IMR-90 (cell line): ENCODE measurements at places on chromosomes 7 and 10.

GRCh38 chr10:20633714-20634113 lies 263.4 kb downstream of the NEBL start:
- H3K36me3 ChIP-seq = no peaks in the 10 kb centered on the region
- H3K4me3 ChIP-seq = no peak overlapping the region
- no peaks in the 10 kb centered on the region for H3K4me1 ChIP-seq
- no peak for DNase-seq

- peaks cover 8% of the 10 kb centered on the region; the same call in 1 of the 2 replicates for H3K4me1 ChIP-seq
- no peaks in the 10 kb centered on the region for H3K27me3 ChIP-seq
- H3K27ac ChIP-seq = no peak overlapping the region
Observed at GRCh38 chr7:119964065-119964464, 308.9 kb upstream of the KCND2 start.

GRCh38 chr10:86087716-86088115 lies 278.9 kb downstream of the GRID1 start:
- DNase-seq = no peak
- H3K4me1 ChIP-seq = no peaks in the 10 kb centered on the region
- no peaks in the 10 kb centered on the region for H3K27me3 ChIP-seq
- H3K4me3 ChIP-seq = no peak overlapping the region
- H3K36me3 ChIP-seq = no peaks in the 10 kb centered on the region

DNA sequence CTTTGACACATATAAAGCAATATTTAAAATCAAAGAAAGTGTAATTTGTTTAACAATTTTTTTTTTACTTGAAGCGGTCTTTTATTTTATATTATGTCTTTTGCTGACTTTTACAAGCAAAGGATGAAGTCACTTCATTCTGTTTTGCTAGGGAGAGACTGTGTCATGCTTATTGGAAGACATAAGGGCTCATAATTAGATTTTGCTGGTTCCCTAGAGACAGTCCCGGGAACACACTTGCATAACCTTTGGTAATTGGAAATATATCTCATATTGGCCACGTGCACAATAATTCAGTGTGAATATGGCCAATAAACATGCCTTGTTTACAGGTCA lies 448 bp upstream of the NET1 start:
- H3K4me3 ChIP-seq = peak overlapping the region; percentile 93; the same call in 1 of the 2 replicates
- H3K4me1 ChIP-seq = no peaks in the 10 kb centered on the region
- no peaks in the 10 kb centered on the region for H3K36me3 ChIP-seq
- no peak overlapping the region for H3K27ac ChIP-seq
- no peak for DNase-seq

DNA sequence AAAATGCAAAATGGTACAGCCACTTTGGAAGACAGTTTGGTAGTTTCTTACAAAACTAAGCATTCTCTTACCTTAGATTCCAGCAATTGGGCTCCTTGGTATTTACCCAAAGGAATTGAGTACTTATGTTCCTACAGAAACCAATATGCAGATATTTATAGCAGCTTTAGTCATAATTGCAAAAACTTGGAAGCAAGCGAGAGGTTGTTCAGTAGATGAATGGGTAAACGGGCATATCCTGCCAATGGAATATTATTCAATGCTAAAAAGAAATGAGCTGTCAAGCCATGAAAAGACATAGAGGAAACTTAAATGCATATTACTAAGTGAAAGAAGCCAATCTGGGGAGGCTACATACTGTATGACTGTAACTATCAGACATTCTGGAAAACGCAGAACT lies 926.7 kb downstream of the TYW1 start:
- no peaks in the 10 kb centered on the region for H3K36me3 ChIP-seq
- no peaks in the 10 kb centered on the region for H3K4me1 ChIP-seq
- H3K27me3 ChIP-seq = no peaks in the 10 kb centered on the region
- no peak for DNase-seq
- no peak overlapping the region for H3K27ac ChIP-seq

- H3K27ac ChIP-seq = peak overlapping the region; percentile 98
- H3K36me3 ChIP-seq = no peaks in the 10 kb centered on the region
- no peaks in the 10 kb centered on the region for H3K27me3 ChIP-seq
- DNase-seq = peak; percentile 95
Observed at GRCh38 chr7:117230276-117231046, 92.4 kb downstream of the WNT2 start.

DNA sequence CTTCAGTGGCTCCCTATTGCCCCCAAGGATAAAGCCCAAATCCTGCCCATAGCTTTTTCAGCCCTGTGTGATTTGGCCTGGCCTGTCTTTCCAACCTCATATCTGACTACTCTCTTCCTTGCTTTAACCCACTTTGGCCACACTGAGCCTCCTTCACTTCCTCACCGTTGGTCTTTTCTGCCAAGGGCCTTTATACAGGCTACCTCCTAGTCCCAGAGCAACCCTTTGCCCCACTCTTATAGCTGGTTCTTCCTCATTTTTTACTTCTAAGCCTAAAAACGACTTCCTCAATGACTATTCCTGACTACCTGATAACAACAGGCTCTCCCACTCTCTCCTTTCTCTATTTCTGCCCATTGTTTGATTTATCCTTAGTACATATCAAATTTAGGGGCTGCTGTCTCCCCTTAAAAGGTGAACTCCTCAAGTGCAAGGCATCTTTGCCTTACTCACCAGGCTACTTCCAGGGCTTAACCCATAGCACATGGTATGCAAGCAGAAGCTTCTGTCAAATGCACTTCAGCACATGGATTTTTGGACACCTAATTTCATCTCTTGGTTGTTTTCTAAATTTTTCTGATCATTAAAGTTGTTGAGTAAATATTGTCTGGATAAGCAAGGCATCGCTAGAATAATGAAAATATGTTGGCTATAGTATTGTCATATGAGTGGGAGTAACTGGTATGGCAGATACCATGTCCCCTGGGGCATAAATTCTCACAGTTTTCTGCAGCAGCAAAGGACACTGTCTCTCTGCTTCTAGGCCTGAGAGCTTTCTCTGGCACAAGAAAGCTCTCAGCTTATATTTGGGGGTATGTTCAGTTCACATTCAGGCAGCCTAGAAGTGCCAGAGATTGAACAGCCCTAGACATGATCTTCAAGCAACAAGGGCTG lies 201.5 kb upstream of the GPR26 start:
- no peaks in the 10 kb centered on the region for H3K27me3 ChIP-seq
- no peak overlapping the region for H3K27ac ChIP-seq
- H3K36me3 ChIP-seq = no peaks in the 10 kb centered on the region
- H3K4me1 ChIP-seq = no peaks in the 10 kb centered on the region
- no peak overlapping the region for H3K4me3 ChIP-seq
- DNase-seq = no peak

DNA sequence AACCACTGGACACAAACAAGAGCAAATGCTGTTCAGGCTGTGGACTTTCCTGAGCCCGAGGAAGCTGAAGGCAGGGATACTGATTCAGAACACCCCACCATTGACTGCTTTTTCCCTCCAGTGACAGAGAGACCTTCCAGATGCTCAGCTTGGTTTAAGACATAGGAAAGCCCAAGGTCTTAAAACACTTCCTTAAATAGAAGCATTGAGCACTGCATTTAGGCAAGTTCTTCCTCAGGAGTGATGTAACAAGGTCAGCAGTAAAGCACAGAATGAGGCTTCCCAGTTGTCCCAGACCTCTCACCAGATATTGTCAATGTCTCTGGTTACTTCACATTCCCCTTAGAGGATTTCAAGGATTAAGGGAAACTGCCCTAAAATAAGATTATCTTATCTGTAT lies 19.6 kb upstream of the CDCA7L start:
- H3K36me3 ChIP-seq = no peaks in the 10 kb centered on the region
- no peak overlapping the region for H3K4me3 ChIP-seq
- H3K4me1 ChIP-seq = peaks cover 2% of the 10 kb centered on the region; the same call in 1 of the 2 replicates

DNA sequence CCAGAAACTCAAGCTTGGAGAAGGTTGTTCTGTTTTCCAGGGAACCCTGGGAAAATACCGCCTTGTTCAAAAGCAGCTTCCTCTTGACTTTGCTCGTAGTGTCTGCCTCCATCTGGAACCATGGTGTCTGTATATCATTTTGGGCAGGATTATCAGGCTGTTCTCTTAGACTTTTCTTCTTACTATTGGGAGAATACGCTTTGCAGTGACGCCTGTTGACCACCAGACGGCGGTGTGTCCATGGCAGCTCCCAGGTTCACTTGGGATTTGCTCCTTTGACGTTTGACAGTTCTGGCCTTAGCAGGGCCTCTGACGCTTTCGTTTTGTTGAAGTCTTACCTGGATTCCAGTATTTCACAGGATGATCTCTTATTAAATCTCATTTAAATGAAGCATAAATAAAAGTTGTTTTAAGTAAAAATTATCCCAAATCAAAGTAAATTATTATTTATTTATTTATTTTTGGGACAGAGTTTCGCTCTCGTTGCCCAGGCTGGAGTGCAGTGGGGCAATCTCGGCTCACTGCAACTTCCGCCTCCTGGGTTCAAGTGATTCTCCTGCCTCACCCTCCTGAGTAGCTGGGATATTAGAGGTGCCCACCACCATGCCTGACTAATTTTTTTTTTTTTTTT lies 41.8 kb upstream of the GJD4 start:
- H3K27ac ChIP-seq = no peak overlapping the region
- peaks cover 6% of the 10 kb centered on the region for H3K4me1 ChIP-seq
- H3K4me3 ChIP-seq = no peak overlapping the region
- DNase-seq = peak; percentile 76

GRCh38 chr10:43323245-43323644 lies 48.2 kb upstream of the FXYD4 start:
- no peak overlapping the region for H3K27ac ChIP-seq
- H3K36me3 ChIP-seq = no peaks in the 10 kb centered on the region
- no peaks in the 10 kb centered on the region for H3K4me1 ChIP-seq
- no peak for DNase-seq
- peak overlapping the region; percentile 17; the same call in 1 of the 2 replicates for H3K4me3 ChIP-seq

DNA sequence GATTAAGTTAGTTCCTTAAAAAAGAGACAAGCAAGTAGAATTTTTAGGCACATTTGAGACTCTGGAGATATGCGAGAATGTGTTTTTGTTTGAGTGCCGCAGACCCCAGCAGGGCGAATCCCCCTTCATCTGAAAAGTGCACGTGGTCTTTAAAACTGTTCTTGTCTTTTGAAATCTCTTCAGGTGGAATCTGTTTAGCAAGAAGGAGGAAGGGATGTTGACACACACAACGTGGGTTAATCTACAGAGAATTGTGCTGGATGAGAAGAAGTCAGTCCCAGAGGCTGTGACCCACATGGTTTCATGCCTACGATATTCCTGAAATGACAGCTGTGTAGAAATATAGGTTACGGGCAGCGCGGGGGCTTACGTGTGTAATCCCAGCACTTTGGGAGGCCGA lies 27.1 kb upstream of the ZFAND2A start:
- H3K36me3 ChIP-seq = no peaks in the 10 kb centered on the region
- DNase-seq = no peak
- no peak overlapping the region for H3K4me3 ChIP-seq
- H3K27ac ChIP-seq = no peak overlapping the region
- H3K4me1 ChIP-seq = peaks cover 2% of the 10 kb centered on the region; the same call in 1 of the 2 replicates

DNA sequence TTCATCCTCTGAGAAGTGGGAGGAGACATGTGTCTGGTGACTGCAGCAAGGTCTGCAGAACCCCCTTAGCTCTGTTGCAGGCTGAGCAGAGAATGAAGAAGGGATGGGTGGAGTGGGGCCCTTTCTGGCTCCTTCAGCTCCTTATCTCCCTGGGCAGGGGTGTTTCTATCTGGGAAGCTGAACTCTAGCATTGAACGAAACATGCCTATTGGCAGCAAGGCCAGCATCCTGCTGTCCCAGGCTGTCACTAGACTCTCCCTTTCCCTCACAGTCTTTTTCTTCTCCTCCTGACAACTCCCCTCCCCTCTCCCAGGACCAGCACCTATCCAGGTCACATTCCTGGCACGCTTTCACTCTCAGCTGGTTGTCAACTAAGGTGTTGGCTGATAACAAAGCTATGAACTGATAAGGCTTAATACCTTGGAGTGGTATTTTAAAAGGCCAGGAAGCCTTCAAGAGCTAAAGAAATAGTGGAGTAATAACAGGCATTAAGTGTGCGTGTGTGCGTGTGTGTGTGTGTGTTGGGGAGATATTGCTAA lies 128.8 kb upstream of the FZD8 start:
- no peaks in the 10 kb centered on the region for H3K36me3 ChIP-seq
- no peaks in the 10 kb centered on the region; the same call in 1 of the 2 replicates for H3K27me3 ChIP-seq
- H3K4me3 ChIP-seq = no peak overlapping the region
- no peak for DNase-seq
- no peak overlapping the region for H3K27ac ChIP-seq
- no peaks in the 10 kb centered on the region for H3K4me1 ChIP-seq

- H3K27ac ChIP-seq = no peak overlapping the region
- H3K36me3 ChIP-seq = no peaks in the 10 kb centered on the region
- peaks cover 3% of the 10 kb centered on the region; the same call in 1 of the 2 replicates for H3K4me1 ChIP-seq
- H3K27me3 ChIP-seq = peaks cover 5% of the 10 kb centered on the region
- no peak overlapping the region for H3K4me3 ChIP-seq
Observed at GRCh38 chr7:75771224-75771623, 787 bp downstream of the CCL26 start.

GRCh38 chr7:116929914-116930913 lies 23.1 kb upstream of the ST7 start:
- no peaks in the 10 kb centered on the region for H3K4me1 ChIP-seq
- no peaks in the 10 kb centered on the region for H3K27me3 ChIP-seq
- no peak overlapping the region for H3K27ac ChIP-seq
- no peak overlapping the region for H3K4me3 ChIP-seq
- H3K36me3 ChIP-seq = no peaks in the 10 kb centered on the region

DNA sequence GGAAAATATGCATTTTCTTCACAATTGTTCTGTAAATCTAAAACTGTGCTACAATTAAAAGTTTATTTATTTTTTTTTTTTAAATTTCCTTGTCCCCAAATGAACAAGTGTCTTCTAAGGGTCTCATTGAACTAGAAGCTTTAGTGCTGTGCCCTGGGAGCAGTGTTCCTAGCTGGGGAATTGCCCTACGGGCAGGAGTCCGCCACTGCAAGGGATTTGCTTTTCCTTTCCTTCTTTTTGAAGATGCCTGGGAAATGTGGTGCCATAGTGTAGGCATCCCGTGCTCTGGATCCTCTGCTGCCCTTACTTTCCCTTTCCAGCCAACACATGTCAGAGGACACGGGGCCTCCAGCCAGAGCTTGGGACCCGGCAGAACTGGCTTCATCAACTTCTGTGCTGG lies 177.1 kb upstream of the CTBP2 start:
- peaks cover 1% of the 10 kb centered on the region; the same call in 1 of the 2 replicates for H3K27me3 ChIP-seq
- DNase-seq = no peak
- peaks cover 3% of the 10 kb centered on the region; the same call in 1 of the 2 replicates for H3K4me1 ChIP-seq
- no peak overlapping the region for H3K27ac ChIP-seq
- no peak overlapping the region for H3K4me3 ChIP-seq

GRCh38 chr10:51786016-51786683 lies 86.8 kb upstream of the CSTF2T start:
- no peak overlapping the region for H3K27ac ChIP-seq
- H3K36me3 ChIP-seq = no peaks in the 10 kb centered on the region
- H3K4me1 ChIP-seq = peaks cover 5% of the 10 kb centered on the region
- no peaks in the 10 kb centered on the region for H3K27me3 ChIP-seq

GRCh38 chr7:83546586-83546985 lies 102.4 kb downstream of the SEMA3E start:
- no peaks in the 10 kb centered on the region for H3K36me3 ChIP-seq
- no peak overlapping the region for H3K4me3 ChIP-seq
- H3K4me1 ChIP-seq = peaks cover 2% of the 10 kb centered on the region; the same call in 1 of the 2 replicates
- no peaks in the 10 kb centered on the region for H3K27me3 ChIP-seq
- H3K27ac ChIP-seq = no peak overlapping the region
